ENCODE measurements at places on chromosomes 3 and 15. TPM values are rescaled to one million over a fixed set of nuclear protein-coding genes. Genes with fewer than 3 reads are reported as not detected.

The HYAL1 gene
- 16.7 TPM for total RNA-seq

The PIERCE2 gene
- 3.7 TPM for total RNA-seq

The TMC3 gene
- not detected for total RNA-seq

The TRANK1 gene
- total RNA-seq = 4.5 TPM

The PLA2G4E gene
- 0.34 TPM for total RNA-seq

The C3orf85 gene
- not detected for total RNA-seq

The CLDN11 gene
- total RNA-seq = 1.5 TPM

The SLC15A2 gene
- 0.79 TPM for total RNA-seq

The FBXO40 gene
- 68.1 TPM for total RNA-seq

DNA sequence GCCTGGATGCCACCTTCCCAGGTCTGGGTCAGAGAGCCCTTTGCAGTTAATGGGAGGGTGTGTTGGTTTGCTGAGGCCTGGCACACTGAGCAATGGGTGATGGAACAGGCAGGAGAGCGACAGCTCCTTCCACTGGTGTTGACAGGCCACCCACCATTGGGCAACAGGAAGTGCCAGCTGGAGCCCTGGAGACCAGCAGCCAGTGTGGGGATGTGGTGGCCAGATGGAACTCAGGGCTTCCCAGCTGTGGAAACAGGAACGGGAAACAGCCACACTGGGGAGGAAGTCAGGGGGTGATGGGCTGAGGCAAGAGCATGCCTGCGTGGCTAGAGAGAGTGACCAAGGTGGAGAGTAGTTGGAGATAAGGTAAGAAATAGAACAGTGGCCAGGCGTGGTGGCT, 9.3 kb downstream of the PSTPIP1 start:
- DNase-seq = peak; percentile 81
- no peaks in the 10 kb centered on the region for H3K27me3 ChIP-seq
- no peaks in the 10 kb centered on the region for H3K4me1 ChIP-seq
- H3K36me3 ChIP-seq = no peaks in the 10 kb centered on the region
- H3K4me3 ChIP-seq = no peak overlapping the region

- H3K4me1 ChIP-seq = peaks cover 29% of the 10 kb centered on the region
- no peak overlapping the region for H3K4me3 ChIP-seq
- peaks cover 7% of the 10 kb centered on the region for H3K36me3 ChIP-seq
- DNase-seq = no peak
These were observed 151.9 kb downstream of the RBPMS2 start for GRCh38 chr15:64623347-64623996.

- no peak for DNase-seq
- H3K27ac ChIP-seq = no peak overlapping the region
- no peaks in the 10 kb centered on the region for H3K27me3 ChIP-seq
- no peaks in the 10 kb centered on the region for H3K36me3 ChIP-seq
- no peaks in the 10 kb centered on the region for H3K4me1 ChIP-seq
These were observed 237.7 kb upstream of the WNT5A start for GRCh38 chr3:55724821-55725220.

GRCh38 chr3:155070932-155071387, 9.2 kb upstream of the MME start:
- peaks cover 8% of the 10 kb centered on the region for H3K4me1 ChIP-seq
- H3K4me3 ChIP-seq = no peak overlapping the region
- no peaks in the 10 kb centered on the region for H3K27me3 ChIP-seq
- peak overlapping the region; percentile 39 for H3K27ac ChIP-seq

DNA sequence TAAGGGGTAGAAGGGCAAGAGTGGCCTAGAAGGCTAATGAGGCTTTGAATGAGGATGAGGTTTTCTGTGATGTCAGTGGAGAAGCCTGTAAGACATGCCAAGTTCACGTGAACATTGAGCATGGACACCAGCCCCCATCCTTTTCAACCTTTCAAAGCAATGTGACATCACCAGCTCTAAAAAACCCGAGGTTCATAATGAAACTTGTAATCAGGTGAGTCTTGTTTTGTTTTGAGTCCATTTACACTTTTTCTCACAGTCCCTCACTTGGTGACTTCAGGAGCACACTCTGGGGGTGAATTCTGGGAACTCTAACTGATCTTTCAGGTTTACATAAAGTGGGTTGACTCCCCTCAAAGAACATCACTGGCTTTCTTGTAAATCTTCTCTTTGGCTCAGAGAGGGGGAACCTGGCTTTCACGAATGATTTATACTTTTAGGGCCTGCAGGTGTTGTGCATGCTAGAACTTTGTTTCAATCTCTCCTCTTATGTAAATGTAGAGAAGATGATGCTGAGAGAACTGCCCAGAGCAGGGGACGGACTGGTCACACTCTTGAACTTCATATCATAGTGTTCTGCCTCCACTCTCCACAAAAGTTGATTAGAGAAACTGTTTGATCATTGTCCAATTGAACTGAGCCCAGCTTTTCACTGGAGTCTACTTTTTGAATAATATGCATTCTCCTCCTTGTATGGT, 224.7 kb upstream of the SATB1 start:
- no peak overlapping the region for H3K27ac ChIP-seq
- H3K36me3 ChIP-seq = no peaks in the 10 kb centered on the region
- DNase-seq = no peak
- no peak overlapping the region for H3K4me3 ChIP-seq

DNA sequence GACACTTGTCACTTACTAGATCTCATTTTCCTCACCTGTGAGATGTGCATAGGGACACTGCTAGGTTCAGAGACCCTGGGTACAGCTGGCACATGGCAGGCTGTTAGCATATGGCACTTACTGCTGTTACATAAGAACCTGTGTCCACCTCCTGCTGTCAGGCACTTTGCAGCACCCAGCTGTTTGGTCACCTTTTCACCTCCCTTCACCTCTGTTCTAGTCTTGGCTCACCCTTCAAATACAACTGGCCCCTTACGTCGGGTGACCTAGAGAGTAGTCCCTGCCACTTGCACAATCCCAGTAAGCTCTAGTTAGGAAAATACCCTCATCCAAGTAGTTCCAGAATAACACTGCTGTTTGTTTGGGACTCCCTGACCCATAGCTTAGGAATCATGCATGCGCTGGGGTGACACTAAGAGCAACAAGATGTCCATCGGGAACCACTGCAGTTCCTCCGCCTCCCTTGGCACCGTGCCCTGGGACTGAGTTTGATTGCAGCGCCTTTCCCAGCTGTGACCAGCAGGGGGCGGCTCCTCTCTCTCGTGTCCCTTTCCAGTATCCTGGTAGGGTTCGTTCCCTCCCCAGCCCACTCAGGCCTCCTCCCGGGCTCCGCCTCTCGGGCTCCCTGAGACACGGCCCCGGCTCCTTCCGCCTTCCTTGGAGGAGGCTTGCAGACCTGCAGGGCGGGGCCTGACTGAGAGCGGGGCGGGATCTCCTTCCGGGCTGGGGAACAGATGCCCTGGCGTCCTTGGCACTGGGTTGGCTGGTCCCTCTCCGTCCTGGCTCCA, 78.6 kb downstream of the ABHD5 start:
- peaks cover 41% of the 10 kb centered on the region for H3K4me1 ChIP-seq
- peak overlapping the region; percentile 54 for H3K4me3 ChIP-seq
- no peaks in the 10 kb centered on the region for H3K27me3 ChIP-seq
- no peaks in the 10 kb centered on the region for H3K36me3 ChIP-seq
- H3K27ac ChIP-seq = peak overlapping the region; percentile 82

GRCh38 chr3:163490119-163490518, 1588.2 kb downstream of the SI start:
- H3K4me1 ChIP-seq = no peaks in the 10 kb centered on the region
- H3K27ac ChIP-seq = no peak overlapping the region
- no peak for DNase-seq
- H3K36me3 ChIP-seq = no peaks in the 10 kb centered on the region

- H3K27me3 ChIP-seq = no peaks in the 10 kb centered on the region
- no peaks in the 10 kb centered on the region for H3K36me3 ChIP-seq
- peaks cover 30% of the 10 kb centered on the region for H3K4me1 ChIP-seq
- no peak overlapping the region for H3K4me3 ChIP-seq
- no peak overlapping the region for H3K27ac ChIP-seq
- no peak for DNase-seq
These were observed 165.3 kb upstream of the TBL1XR1 start for GRCh38 chr3:177362626-177363025.

- H3K27ac ChIP-seq = no peak overlapping the region
- no peak overlapping the region for H3K4me3 ChIP-seq
- H3K4me1 ChIP-seq = no peaks in the 10 kb centered on the region
- H3K27me3 ChIP-seq = no peaks in the 10 kb centered on the region
These were observed 86.4 kb upstream of the SLC4A7 start for GRCh38 chr3:27570421-27571106.

- H3K36me3 ChIP-seq = no peaks in the 10 kb centered on the region
- no peak overlapping the region for H3K4me3 ChIP-seq
- H3K27me3 ChIP-seq = no peaks in the 10 kb centered on the region
- DNase-seq = no peak
These were observed 186.6 kb upstream of the FEZF2 start for GRCh38 chr3:62559831-62560445.

DNA sequence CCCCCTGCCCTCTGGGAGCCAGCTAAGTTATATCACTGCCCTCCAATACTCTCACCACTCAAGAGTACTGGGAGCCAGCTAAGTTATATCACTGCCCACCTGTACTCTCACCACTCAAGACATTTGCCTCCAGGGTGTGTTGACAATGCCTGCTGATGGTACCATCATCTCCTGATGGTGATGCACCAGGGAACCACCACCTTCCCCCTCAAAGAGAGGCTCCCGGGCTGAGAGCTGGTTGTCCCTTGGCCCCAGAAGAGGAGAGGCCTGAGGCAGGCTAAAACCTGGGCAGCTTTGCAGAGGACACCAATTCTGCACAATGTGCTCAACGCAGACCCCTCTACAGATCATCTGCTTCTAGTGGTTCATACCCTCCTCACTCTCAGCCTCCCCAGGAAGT, 7.5 kb upstream of the HAPLN3 start:
- no peak for DNase-seq
- peaks cover 68% of the 10 kb centered on the region for H3K4me1 ChIP-seq
- peak overlapping the region; percentile 58 for H3K27ac ChIP-seq
- no peak overlapping the region for H3K4me3 ChIP-seq
- no peaks in the 10 kb centered on the region for H3K36me3 ChIP-seq

DNA sequence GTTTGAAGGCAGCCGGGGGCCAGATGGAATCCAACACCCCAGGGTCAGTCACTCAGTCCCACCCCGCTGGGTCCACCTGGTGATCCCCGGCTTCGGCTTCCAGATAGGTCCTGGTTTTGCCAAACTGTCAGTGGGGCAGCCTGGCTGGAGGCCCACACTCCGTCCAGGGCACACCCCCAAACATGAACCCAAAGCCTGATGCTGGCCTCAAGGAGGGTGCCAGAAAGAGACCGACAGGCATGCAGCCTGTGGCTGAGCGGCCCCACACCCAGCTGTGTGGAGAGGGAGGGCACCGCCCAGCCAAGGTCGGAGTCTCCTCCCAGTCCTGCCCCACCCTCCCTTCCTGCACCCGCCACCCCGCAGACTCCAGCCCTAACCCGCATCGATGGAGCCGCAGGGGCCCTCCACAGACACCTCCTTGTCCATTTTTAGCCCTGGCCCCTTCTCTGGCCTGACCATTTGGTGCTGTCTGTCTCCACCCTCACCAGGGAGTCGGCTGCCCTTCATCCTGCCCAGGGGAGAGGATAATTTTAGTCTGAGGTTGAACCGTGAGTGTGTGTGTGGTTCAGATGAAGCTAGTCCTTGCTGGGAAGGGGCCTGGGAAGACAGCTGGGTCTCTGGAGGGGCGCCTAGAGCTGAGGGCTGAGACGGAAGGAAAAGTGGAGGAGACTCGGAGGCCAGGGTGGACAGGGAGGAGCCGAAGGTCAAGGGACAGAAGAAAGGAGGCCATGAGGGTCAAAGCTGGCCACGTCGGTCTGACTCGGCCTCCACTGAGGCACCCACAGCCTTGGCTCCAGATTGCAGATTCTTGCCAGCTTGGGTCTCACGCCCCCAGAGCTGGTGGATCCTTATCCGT, 23.1 kb downstream of the TNK2 start:
- peak overlapping the region; percentile 91 for H3K27ac ChIP-seq
- peak overlapping the region; percentile 35 for H3K4me3 ChIP-seq
- H3K36me3 ChIP-seq = peaks cover 37% of the 10 kb centered on the region
- DNase-seq = peak; percentile 73
- peaks cover 57% of the 10 kb centered on the region for H3K4me1 ChIP-seq

DNA sequence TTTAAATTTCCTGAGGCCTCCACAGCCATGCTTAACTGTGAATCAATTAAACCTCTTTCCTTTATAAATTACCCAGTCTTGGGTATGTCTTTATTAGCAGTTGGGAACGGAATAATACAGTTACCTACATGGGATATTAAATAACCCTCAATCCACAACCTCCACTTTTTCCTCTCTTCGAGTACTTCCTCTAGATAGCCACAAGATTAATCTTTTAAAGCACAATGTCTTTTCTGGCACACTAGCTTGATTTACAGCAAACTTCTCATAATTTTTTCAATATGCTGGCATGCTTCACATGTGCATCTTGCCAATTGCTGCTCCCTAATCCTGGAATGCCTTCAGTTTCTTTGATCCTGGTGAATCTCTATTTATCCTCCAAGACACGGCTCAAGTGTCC, 92.2 kb downstream of the P2RY1 start:
- H3K27ac ChIP-seq = no peak overlapping the region
- no peak overlapping the region for H3K4me3 ChIP-seq
- no peaks in the 10 kb centered on the region for H3K4me1 ChIP-seq
- DNase-seq = no peak
- no peaks in the 10 kb centered on the region for H3K36me3 ChIP-seq

- peak overlapping the region; percentile 75 for H3K27ac ChIP-seq
- no peaks in the 10 kb centered on the region for H3K4me1 ChIP-seq
- DNase-seq = no peak
- H3K36me3 ChIP-seq = no peaks in the 10 kb centered on the region
- H3K4me3 ChIP-seq = peak overlapping the region; percentile 91
These were observed 802 bp upstream of the NECTIN3 start for GRCh38 chr3:111070772-111071256.

GRCh38 chr15:57537488-57538264, 54.0 kb upstream of the MYZAP start:
- no peak for DNase-seq
- H3K4me1 ChIP-seq = no peaks in the 10 kb centered on the region
- H3K27me3 ChIP-seq = no peaks in the 10 kb centered on the region
- no peak overlapping the region for H3K27ac ChIP-seq

DNA sequence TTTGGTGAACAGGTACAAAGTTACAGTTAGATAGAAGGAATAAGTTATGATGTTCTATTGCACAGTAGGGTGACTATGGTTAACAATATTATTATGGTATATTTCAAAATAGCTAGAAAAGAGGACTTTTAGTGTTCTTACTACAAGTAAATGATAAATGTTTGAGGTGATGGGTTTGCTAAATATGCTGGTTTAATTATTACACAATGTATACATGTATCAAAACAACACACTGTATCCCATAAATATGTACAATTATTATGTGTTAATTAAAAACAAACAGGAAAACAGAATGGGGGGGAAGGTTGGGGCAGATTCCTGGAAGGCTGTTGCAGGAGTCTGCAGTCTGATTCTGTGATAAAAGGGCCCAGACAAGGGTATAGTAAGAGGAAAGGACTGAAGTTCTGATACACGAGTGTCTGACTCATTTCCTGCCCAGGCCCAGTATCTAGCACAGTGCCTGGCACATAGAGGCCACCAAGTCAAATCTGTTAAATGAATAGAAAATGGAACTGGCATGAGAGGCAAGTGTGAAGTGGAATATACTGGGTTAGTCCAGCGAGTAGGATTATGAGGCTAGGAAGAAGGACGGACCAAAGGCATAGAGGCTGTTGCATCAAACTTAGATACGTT, 7.2 kb upstream of the ENTPD3 start:
- H3K4me3 ChIP-seq = no peak overlapping the region
- H3K4me1 ChIP-seq = no peaks in the 10 kb centered on the region
- no peaks in the 10 kb centered on the region for H3K36me3 ChIP-seq
- no peak overlapping the region for H3K27ac ChIP-seq
- DNase-seq = no peak
- no peaks in the 10 kb centered on the region for H3K27me3 ChIP-seq
